CD4-positive, alpha-beta T cell treated with Interleukin-10 for 1 hour (primary cell): ENCODE measurements at places on chromosomes 7 and 10.
A peak's percentile ranks its signal among the peaks of the same experiment; 100 is the strongest.

GRCh38 chr10:13404791-13405190 lies 56.7 kb upstream of the SEPHS1 start:
- DNase-seq, result no peak

DNA sequence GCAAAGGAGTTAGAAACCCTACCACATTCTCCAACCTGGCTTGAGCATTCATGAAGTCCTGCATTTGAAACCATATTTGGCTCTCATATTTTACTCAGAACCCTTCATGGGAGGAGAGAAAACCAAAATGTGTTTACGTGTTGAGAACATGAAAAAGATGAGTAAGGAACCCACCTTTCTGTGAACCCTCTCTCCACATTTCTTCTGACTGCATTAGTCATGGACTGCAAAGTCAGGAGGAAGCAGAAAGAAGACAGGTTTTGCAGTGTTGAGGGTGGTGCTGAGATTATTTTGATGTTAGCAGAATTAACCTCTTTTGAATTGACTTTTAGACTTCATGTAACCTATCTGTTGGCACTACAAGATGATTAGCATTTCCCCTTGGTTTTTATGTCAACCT lies 4.9 kb downstream of the IFIT1B start:
- DNase-seq, result no peak

DNA sequence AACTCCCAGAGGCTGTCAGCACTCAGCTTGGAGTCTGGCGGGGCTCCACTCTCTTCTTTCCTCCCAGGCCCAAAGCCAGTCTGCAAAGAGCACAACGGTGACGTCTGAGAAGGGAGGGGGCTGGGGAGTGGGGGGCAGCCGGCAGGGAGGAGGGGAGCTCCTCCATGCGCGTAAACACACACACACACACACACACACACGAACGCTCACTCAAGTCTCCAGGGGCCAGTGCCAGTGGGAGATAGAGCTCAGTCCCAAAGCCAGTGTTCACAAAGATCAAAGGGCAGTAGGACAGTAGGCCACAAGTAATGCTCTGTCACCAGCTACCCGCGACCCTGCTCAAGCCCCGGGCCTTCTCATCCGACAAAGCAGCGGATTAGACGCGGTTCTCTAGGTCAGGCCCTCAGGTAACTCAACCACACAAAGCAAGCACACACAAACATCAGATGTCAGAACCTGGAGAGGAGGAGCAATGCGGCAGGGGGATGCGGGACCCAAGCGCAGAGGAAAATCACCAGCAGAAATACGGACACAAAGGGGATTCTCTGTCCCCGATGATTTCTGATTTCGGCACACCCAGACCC lies 19.9 kb downstream of the TCAF1 start:
- DNase-seq, result no peak

DNA sequence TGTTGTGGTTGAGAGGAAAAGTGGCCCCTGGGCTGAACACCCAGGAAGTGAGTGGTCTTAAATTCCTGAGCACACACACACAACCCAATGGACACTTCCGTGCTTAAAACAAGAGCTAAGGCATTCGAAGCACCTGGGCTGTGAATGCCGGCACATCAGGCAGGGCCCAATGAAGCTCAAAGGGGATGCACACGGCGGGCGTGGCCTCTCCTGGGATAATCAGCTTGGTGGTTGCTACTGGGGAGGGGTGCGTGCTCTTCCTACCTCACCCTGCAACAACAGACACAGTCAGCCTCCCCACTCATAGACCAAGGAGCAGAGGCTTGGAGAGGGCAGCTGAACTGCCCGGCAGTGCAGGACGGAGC lies 115.0 kb upstream of the TCERG1L start:
- DNase-seq, result no peak

DNA sequence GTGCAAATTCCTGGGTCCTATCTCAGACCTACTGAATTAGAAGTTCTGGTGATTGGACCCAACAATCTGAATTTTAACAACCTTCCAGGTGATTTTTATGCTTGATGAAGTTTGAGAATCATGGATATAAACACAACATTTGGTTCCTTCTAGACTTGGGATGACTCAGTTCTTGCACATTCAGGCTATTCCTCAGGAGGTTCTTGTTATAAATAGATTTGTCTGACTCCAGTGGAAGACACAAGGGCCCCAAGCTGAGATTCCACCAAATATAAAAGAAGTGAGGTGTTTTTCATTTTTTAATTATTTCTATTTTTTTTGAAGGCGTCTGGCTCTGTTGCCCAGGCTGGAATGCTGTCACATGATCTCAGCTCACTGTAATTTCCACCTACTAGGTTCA lies 9.4 kb upstream of the TAS2R16 start:
- no peak for DNase-seq

DNA sequence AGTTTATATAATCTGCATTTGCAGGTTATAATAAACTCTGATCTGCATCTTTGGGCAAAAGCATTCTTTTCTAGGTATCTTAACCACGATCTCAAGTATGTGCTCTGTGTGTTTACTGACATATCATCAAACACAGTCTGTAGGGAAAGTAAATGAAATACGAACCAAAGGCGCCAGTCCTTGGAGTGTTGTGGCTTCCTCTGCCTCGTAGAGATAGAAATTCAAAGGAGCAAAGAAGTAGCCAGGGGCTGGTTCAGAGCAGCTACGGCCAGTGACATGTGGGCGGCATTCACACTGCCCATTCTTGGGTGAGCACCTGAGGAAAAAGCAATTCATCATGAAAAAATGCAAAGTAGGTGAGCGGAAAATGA lies 38.7 kb downstream of the LAMB4 start:
- DNase-seq, result no peak

DNA sequence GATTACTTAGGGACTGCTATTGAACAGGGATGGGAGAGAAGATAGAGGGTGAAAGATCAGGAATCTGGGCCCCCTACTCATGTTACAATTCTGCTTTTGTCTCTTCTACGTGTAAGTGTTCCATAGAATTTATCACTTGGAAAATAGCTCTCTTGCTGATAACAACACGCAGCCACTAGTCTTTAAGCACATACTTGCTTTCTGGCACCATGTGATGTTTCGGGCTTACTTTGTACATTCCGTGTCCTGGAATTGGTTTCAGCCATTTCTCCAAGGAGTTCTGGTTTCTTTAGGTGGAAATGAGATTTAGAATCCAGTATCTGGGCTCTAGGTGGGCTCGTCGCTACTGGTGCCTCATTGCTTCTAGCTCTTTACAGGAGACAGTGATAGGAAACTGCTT lies 59.7 kb downstream of the TFAM start:
- no peak for DNase-seq

DNA sequence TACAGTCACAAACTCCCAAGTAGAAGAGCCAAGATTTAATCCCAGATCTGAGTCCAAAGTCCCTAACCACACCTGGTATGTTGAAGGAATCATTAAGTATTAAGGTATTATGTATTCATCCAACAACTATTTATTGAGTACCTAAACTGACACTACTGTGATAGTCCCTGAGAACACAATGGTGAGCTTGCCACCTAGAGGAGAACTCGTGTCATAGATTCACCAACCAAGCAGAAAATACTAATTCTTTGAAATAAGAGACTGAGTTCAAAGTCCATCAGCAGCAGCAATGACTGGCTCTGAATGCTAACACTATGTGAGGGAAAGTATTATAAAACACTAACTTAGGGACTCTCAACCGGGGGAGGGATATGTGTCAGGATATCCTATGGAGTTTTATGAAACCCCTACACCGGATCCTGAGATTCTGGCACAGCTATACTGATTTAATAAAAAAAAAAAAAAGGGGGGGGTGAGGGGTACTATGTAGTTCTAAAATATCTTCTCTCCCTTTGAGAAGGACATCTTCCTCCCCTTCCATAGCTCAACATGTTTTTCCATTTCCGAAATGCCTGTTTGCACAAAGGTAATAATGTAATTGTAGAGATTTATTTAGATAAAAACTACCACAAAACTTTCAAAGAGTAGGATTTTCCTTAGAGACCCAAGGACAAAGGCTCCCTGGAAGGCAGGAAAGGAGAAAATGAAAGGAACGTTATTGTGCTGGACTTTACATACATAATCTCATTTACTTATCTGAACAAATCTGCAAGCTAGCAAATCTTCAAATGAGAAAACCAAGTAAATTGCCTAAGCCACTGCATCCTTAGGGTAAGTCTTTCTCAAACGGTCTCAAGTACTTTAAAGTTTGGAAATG lies 1.6 kb downstream of the NCOA4 start:
- DNase-seq, result peak; percentile 73

DNA sequence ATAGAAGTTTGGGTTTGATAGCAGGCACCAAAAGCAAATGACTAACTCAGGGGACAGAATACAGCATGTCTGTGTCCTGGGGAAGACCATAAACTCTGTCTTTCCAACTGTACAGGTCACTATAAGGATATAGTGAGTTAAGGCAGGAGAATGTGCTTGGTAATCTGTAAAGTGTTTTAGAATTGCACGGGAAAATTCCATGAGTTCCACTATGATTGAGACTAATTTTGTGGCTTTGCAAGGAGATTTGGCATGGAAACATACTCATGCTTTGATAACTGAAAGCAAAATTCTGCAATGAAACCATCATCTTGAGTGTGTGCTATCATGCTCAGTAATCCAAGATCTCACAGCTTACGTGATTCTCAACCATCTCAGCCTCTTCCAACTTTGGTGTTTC lies 152.6 kb downstream of the PKD1L1 start:
- DNase-seq, result no peak

DNA sequence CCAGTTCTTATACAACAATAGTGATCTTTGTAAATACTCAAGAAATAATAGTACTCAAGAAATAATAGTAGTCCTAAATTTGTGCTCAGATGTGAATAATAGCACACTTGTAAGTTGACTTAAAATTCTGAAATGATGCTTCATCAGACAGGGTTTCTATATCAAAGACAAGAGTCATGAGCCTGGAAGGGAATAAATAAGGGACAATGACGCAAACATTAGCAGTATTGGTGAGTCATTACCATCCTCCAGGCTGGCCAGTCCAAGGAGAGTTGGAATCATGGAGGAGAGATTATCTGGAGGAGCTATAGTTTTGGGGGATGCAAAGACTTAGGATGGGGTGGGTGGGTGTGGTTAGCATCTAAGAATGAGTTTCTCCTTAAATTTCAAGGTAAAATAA lies 6.1 kb upstream of the SH3PXD2A start:
- no peak for DNase-seq

GRCh38 chr7:31710171-31710570 lies 23.2 kb downstream of the PPP1R17 start:
- no peak for DNase-seq

DNA sequence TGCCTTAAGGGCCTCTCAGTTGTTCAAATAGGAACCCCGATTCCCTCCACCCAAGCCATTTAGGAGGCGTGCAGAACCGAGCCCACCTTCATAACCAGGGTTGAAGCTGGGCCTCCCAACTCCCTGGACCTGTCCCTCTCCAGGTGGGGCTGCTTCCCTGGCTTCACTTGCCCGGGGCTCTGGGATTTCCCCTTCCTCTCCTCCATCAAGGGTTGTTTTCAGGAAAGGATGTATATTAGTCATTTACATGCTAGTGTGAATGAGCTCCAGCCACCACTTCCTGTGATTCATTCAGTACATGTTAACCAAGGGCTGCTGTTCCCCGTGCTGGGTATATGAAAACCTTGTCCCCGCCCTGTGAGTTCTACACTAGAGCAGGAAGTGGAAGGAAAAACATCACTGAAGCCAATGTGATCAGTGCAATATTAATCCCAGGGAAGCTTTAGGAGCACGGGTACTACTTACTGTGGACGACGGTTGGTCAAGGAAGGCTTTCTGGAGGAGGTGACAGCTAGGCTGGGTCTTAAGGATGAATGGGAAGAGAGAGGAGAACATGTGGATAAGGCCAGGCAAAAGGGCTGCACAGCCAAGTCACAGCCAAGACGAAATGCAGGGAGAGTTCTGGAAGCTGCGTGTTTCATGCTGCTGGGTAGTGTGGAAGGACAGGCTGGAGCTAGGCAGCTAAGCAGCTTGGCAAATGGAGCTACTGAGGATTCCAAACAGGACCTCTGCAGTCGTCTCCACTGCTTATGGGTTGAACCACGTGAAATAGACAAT lies 150.1 kb upstream of the SHH start:
- DNase-seq, result no peak

DNA sequence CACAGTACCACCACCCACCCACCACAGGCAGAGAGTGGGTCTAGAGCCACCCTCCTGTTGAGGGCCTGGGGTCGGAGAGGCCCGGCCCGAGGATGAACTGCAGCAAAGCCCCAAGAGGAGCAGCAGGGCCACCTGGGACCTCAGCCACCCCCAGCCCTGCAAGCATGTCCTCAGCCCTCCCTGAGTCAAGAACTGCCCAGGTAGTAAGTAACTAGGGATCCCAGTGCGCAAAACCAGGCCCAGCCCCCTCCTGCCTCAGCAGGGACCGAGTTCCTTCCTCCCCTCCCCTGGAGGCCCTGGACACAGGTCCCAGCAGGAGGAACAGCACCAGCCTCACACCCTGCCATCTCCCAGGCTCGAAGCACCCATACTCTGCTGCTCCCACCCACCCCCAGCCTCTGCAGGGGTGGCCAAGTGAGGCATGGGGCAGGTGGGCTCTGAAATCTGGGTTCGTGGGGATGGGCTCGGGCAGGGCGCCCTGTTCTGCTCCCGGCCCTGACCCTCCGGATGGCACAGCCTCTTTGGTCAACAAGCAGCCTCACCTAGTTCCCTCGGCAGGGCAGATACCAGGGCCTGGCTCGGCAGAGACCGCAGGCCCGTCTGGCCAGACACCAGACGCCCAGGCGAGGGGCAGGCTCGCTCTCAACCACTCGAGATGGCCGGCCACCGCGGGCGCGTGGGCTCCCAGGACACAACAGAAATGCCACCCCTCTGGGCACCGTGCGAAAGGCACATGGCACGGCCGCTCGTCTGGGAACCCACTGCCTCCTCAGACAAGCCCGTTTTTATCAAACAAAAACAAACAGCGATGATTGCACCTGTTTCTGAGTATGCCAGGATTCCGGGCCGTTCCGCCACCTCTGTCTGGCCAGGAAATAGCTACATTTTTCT lies 15.2 kb downstream of the PDGFA start:
- no peak for DNase-seq
